ENCODE measurements at places on chromosomes 1 and 21. TPM values are rescaled to one million over a fixed set of nuclear protein-coding genes. Genes with fewer than 3 reads are reported as not detected.

The RNU1-4 gene
- total RNA-seq, result 5,329 TPM

The LRRN2 gene
- total RNA-seq, result not detected

The CASP9 gene
- 4.4 TPM for total RNA-seq

The DNAJC6 gene
- total RNA-seq, result 2.4 TPM

The RC3H1 gene
- total RNA-seq, result 13.5 TPM

The SOX13 gene
- 20.0 TPM for total RNA-seq

The CAMK2N1 gene
- total RNA-seq, result 2.8 TPM

The GALE gene
- 42.7 TPM for total RNA-seq

The GORAB gene
- total RNA-seq, result 10.0 TPM

The CR2 gene
- total RNA-seq, result not detected

The KRTAP19-3 gene
- total RNA-seq, result not detected

The CCDC185 gene
- not detected for total RNA-seq

The WDR77 gene
- total RNA-seq, result 28.9 TPM

The INKA2 gene
- 6.3 TPM for total RNA-seq

The SPRR4 gene
- total RNA-seq, result not detected

The GOLT1A gene
- 0.09 TPM for total RNA-seq

The FALEC gene
- total RNA-seq, result 0.63 TPM
